ENCODE measurements at places on chromosomes 16 and 17.

DNA sequence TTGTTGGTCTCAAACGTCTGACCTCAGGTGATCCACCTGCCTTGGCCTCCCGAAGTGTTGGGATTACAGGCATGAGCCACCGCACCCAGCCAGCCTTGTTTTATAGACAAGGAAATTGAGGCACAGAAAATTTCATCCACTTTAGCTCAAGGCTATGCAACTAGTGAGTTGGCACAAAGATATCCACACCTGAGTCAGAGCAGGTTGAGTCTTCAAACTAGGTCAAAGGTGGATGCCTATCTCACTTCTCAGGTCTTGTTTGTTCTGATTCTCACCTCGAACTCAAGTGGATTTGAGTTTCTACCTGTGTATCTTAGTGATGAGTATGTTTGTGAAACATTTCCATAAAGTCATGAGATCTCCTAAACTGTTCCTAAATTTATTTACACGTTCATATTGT lies 35.6 kb upstream of the GAS7 start:
- no peak for DNase-seq

DNA sequence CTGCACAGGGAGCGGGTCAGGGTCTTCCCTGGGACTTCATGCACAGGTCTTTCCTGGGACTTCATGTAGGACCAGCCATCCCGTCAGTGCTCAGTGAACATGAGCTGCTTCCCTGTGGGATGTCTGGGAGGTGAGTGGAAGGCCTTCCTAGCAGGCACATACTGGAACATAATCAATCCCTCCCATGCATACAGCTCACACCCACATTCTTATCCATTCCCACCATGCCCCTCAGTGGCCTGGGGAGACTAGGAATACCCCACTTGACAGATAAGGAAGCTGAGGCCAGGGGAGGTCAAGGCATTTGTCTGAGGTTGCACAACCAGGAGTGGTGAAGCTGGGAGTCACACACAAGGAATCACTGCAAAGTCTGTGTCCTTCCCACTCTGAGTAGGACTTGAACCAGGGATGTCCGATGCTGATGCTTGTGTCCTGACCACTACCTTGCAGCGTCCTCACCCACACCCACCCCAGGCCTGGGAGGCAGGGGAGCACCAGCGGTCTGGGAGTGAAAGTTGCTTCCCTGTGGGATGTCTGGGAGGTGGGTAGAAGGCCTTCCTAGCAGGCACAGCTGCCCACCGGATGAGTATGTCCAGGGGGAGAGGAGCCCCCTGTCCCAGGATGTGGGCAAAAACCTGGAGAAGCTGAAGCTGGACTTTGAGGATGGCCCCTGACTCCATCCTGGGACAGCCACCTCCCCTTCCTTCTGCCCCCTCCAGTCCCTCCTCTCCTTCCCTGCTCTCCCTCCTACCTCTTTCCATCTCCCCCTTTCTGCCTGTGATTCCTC lies 1.0 kb upstream of the NLRC5 start:
- DNase-seq: peak; percentile 45

DNA sequence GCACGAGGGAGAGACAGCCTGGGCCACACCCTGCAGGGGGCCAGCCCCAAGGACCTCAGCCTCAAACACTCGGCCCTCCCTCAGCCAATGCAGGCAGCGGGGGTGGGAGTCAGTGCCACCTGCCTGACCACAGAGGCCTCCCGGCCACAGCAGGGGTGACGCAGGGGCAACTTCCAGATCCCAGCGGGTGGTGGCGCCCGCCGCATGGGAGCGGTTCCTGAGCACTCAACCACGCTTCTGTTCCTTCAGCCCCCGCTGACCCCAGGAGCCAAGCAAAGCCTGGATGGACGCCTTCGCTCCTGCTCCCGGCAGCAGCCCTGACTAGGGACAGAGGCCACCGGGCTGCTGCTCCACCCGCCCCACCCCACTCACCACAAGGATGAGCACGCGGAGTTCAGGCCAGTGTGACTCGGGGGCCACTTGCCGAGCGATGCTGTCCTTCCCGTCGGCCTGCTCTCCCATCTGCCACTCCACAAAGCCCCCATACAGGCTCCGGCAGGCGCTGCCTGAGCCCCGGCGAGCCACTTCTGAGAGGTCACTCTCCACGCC lies 5.0 kb upstream of the CYBA start:
- no peak for DNase-seq

GRCh38 chr16:85826686-85827247 lies 27.3 kb downstream of the COX4I1 start:
- no peak for DNase-seq

- no peak for DNase-seq
Observed at GRCh38 chr16:557463-558297, 2.5 kb upstream of the PRR35 start.

DNA sequence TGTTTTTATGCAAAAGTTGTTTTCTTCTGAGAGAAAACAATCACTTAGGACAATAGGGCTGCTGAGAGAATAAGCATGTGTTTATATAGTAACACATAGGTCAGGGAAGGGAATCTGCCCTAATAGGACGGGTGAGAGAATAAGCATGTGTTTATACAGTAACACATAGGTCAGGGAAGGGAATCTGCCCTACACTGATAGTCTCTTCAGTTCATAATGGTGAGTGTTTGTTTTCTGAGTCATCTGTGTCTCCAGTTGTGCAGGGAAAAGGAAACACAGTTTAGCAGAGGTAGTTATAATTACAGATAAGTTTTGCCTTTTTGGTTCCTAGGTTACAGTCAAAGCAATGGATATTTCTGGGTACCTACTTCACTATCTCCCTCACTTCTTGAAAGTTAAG lies 252.3 kb upstream of the CA10 start:
- DNase-seq: no peak

- no peak for DNase-seq
Observed at GRCh38 chr17:80710714-80711302, 166.2 kb downstream of the RPTOR start.

Measured in AG10803 (cell line).